ENCODE measurements at places on chromosomes 5 and 9.

DNA sequence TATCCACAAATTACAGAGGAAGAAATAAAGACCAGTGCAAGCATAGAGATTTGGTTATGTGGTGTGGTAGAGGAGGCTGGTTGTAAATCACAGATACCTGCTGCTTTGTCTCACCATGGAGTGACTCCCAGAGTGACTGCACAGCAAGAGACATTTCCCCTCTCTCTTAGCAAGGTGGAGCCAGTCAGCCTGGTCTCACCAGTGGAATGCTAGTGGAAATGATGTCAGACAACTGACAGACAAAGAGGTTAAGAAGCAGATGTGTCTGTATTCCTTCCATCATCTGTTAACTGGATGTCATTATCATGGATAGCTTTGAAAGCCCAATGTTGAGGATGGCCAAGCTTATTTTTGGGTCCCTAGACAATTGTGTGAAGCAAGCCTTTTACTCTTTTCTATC is 509.4 kb upstream of the SEMA6A start:
- DNase-seq: no peak

- DNase-seq: no peak
Observed at GRCh38 chr9:8259028-8259427, 459.4 kb upstream of the DMAC1 start.

- no peak for DNase-seq
Observed at GRCh38 chr5:128111818-128112448, 28.4 kb downstream of the SLC12A2 start.

GRCh38 chr5:3385991-3386519 is 209.6 kb upstream of the IRX1 start:
- DNase-seq: no peak
